ENCODE measurements at places on chromosomes 7 and 10. TPM values are rescaled to one million over a fixed set of nuclear protein-coding genes. Genes with fewer than 3 reads are reported as not detected.

The ITGA8 gene
- 0.82 TPM for total RNA-seq

GRCh38 chr10:124649214-124649613 lies 95.0 kb downstream of the FAM53B start:
- peak; percentile 68 for DNase-seq

The OPN4 gene
- 0.25 TPM for total RNA-seq

DNA sequence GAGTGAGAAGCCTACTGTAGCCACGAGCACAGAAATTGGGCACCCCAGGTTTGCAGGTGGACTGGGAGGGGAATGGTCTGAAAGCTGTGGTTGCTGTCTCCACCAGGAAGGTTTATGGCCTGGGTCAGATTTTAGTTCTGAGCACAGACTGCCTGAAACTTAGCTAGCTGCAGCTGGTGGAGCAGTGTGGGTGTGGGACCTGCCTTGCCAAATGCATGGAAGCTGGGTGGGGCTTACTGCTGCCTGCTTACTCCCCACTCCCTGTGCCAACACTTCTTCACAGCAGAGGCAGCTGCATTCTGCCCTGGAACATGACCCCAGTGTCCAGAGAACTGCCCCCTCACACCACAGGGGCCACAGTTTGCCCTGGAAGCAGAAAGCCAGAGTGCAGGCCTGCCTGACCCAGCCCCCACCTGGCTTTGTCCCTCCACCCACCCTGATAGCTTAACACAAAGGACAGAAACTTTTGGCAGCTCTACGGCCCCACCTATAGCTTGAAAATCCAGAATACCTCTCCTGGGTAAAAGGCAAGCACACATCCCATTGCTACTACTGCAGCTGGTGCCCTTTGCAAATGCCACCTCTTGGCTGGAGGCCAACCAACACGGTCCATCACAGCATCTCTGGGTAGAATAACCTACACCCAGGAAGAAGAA lies 281.6 kb downstream of the AGMO start:
- no peak for DNase-seq

GRCh38 chr7:29449569-29450260 lies 113.9 kb upstream of the PRR15 start:
- DNase-seq = no peak

- DNase-seq = no peak
Measured at GRCh38 chr7:83882551-83882950, 233.6 kb upstream of the SEMA3E start.

DNA sequence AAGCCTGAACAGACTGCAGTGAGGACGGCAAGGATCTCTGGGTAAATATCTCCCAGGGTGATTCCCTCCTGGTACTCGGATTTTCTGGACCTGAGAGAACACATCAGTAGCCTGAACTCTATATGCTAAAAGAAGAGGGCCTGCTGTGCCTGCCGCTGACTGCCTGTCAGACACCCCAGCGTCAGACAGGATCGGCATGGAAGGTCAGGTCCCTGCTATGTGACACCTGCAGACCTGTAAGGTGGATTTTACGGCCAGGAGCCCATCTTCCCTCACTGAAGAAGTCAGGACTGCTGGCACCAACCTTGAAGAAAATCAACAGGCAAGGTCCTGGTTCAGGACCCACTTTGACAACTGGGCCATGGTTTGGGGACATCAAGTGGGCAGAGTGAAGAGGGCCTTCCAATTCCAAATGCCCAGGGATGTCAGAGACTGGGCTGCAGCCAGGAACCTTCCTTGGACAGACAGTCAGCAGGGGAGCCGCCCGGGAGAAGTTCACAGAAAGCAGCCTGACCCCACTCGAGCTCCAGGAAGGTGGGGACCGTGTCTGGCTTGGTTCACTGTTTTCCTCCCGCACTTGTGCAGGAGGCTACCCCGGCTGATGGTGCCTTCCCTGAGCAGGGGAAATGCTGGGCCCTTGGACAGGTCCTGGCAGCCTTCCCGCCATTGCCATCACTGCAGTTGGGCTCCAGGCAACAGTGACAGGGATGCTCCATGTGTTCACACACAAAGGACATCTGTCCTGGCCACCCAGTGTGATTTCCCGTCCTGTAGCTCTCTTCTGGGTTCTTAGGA lies 91.8 kb upstream of the LANCL2 start:
- no peak for DNase-seq

DNA sequence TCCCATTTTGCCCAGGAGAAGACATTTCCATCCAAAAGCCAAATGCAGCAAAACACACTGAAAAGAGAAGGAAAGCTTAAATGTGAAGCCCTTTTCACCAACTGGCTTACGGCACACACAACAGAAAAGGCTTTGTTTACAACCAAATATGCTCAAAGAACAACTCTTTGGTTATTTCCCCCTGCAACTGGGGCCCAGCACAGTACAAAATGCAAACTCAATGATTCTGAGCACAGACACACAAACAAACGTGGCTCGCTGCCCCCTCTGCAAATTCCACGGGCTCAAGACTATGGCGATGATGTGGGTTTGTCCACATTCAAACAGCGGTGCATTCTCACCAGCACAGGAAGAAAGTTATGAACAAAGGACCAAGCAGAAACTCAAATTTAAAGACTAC lies 5.3 kb downstream of the CPXM2 start:
- DNase-seq = no peak

DNA sequence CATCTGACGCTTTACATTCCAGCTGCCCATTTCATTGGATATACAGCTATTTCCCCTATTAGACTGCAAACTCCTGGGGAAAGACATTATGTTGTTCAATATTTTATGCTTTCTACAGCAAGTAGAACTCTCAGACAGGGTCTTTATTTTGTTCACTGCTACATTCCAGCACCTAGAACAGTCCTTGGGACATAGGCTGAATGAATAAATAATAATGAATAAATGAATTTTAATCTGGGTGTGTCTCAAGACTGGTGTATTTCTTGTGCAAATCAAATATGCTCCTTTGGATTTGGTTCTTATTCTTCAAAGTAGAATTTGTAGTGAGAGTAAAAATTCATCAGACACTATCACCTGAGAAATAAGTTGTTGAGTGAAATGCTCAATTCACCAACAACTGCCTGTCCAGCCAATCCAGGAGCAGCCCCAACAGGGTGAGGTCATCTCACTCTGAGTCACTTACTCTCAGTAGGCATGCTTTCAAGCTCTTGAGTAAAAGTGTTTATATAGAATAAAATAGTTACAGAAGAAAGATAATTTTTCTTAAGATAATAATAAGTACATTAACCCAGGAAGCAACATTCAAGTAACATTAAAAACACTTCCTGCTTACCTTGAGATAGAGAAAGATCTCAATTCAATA lies 287.5 kb upstream of the NPVF start:
- no peak for DNase-seq

The KCNH2 gene
- total RNA-seq = 107 TPM

- no peak for DNase-seq
Measured at GRCh38 chr10:131282961-131283360, 28.6 kb downstream of the TCERG1L start.

- no peak for DNase-seq
Measured at GRCh38 chr7:111424768-111425167, 137.5 kb downstream of the IMMP2L start.

DNA sequence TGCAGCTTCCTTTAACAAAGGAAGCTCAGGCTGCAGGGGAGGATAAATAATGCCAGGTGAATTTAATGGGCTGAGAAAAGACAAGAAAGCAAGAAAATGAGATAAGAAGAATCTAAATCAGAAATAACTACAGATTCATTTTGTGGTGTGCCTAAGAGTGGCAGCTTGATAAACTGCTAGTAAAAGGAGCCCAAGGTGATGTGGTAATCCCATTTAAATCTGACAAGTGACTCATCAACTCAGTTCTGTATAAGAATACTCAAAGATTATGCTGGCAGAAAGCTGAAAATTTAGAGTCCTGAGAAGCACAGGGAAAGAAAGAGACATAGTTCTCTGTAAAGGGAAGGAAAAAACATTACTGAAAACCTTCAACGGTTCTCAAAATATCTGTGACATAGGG lies 109.4 kb upstream of the PDE1C start:
- DNase-seq = no peak

- DNase-seq = peak; percentile 52
Measured at GRCh38 chr10:70053218-70053840, 683 bp downstream of the MACROH2A2 start.

- DNase-seq = no peak
Measured at GRCh38 chr10:104268405-104268712, 625 bp upstream of the GSTO2 start.

GRCh38 chr7:22356010-22356691 lies 803 bp downstream of the RAPGEF5 start:
- DNase-seq = no peak

- DNase-seq = no peak
Measured at GRCh38 chr10:118723466-118723865, 31.3 kb downstream of the CACUL1 start.

The PMPCB gene
- total RNA-seq = 79.3 TPM

The CD36 gene
- 1,393 TPM for total RNA-seq

GRCh38 chr10:90675621-90676020 lies 182.2 kb downstream of the HTR7 start:
- DNase-seq = no peak

The CELF2 gene
- 68.3 TPM for total RNA-seq

The RABGEF1 gene
- 17.6 TPM for total RNA-seq

GRCh38 chr10:103929381-103929921 lies 11.5 kb upstream of the STN1 start:
- no peak for DNase-seq

DNA sequence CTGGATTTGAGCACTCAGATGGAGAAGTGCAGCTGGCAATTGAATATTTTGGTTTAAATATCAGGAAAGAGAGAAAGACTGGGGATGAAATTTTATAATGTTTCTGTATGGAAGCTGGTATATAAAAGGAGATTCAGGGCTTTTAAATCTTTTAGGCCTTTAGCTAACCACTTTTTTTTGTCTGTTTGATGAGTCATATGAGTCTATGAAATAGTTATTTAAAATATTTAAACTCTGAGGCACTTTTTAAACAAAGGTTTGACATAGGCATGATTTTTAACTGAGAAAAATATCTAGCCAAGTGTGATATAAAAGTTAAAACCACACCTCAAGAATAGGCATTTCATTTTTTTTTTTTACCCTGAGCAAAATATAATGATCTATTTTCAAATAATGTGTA lies 944.3 kb downstream of the GATA3 start:
- DNase-seq = no peak

- no peak for DNase-seq
Measured at GRCh38 chr7:6074612-6075380, 43.6 kb downstream of the ANKRD61 start.

DNA sequence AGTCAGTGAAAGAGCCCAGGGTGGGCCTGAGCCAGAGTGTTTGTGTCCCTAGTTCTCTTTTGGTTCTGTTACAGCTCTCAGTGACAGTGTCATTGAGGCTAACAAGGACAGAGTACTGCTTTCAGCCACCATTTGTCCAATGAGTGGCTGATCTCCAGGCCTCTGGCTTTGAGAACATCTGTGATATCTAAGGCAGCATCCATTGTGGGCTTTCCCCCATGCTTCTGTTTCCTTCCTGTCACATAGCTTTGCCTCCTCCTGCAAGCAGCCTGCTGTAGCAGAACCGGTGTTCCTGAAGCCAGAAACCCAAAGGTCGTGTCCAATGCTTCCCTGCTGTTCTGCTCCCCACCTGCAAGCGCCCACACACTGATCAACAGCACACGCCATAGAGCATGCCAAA lies 68.4 kb downstream of the IKZF1 start:
- no peak for DNase-seq

DNA sequence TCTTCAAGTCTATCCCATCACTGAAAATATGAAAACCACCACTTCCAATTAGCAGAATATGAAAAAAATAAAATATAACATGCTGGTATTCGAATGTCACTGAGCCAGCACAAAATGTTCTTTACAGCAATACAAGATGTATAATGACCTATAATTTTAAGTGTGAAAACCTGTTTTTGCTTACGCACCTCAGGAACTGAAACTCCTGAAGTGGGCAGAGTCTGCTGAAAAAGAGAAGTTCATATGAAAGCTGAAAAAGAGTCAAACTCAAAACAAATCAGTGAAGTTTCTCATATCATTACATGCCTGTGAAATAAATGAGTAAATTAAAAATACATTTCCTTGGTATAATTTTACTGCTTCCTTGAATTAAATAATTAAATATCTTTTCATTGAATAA lies 272.5 kb downstream of the DGKB start:
- DNase-seq = no peak

GRCh38 chr7:82359426-82359825 lies 84.2 kb downstream of the CACNA2D1 start:
- DNase-seq = no peak

The PRR15 gene
- 0.35 TPM for total RNA-seq

DNA sequence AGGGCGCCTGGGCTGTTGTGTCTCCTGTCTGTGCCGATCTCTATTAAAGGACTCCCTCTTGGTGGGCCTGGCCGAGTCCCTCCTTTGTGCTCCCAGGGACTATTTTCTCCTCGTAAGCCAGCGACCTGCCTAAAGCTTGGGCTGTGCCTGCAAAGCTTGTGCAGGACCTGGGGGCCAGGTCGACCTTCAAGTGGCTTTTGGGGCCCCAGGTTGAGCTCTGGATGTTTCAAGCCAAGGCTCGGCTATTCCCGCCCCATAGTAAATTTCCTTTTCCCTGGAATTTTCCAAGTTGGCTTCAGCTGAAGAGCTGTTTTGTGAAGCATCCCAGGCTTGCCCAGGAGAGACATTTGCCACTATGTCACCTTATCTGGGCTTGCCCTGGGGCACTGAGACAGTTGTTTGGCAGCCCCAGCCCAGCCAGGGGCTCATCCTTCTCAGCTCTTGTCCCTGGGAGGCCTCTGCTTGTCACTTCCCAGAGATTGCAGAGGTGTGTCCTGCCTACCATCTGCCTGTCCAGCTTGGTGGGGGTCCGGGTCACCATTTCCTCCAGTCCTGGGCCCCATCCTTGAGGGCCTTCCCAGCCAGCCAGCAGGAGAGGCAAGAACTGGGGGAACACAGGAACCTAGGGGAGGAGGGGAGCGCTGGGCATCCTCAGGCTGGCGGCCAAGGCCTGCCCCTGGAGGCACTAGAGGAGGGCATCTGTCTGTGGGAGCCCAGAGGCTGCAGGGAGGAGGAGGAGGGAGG lies 20.2 kb downstream of the ZMIZ2 start:
- no peak for DNase-seq

The GSTO1 gene
- total RNA-seq = 163 TPM

DNA sequence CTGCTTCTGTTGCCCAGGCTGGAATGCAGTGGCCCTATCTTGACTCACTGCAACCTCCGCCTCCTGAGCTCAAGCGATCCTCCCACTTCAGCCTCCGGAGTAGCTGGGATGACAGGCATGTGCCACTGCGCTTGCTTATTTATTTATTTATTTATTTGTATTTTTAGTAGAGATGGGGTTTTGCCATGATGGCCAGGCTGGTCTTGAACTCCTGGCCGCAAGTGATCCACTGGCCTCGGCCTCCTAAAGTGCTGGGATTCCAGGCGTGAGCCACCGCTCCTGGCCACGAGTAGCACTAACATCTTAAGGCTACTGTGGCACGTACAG lies 70.9 kb downstream of the CARD11 start:
- DNase-seq = no peak

The KIFBP gene
- 50.5 TPM for total RNA-seq

GRCh38 chr7:83732305-83732704 lies 83.4 kb upstream of the SEMA3E start:
- DNase-seq = no peak

DNA sequence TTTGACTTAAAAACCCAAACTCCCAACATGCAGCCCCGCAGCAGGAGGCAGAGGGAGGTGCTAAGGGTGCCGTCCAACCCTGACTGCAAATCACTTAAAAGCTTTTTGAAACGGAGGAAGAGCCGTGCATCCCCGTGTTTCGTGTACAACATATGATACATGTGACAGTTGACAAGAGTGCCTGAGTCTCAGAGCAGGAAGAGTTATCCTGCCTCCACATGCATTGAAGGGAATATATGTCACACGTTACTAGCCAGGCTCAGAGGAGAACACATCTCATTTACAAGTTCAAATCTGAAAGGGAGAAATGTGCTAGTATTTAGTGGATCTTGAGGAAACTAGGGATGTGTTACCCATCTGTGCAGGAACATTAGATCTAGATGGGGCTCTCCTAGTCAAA lies 69.9 kb downstream of the SDK1 start:
- no peak for DNase-seq
